ENCODE measurements at places on chromosomes 11 and 22.

DNA sequence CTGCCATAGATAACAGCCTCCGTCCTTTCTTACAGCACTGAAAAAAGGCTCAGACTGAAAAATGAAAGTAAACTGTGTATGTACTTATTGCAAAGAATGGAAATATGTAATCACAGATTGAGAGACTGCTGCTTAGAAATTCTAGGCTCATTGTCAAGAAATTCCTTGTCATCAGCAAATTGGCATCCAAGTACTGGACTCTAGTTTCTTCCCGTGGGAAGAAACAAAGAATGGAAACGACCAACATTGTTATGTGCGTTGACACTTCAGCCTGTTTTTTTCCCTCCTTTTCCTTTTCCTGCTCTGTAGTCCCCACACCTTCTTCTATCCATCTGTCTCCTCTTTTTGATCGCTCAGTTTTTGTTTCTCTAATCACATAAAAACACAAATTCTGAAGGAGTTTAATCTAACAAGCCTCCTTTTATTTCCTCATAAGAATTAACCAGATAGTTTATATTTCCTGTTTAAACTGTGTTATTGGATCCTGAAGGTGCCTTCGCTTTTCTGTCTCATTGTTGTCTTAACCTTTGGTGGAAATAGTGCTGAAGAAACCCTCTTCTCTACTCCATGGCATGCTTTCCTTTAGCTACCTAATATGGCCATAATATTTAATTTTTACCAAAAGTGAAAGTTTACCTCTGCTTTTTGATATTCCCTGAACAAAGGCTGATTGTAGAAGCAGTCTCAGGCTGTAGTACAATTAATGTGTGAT is 20.0 kb upstream of the CASP12 start:
- no peak for DNase-seq

DNA sequence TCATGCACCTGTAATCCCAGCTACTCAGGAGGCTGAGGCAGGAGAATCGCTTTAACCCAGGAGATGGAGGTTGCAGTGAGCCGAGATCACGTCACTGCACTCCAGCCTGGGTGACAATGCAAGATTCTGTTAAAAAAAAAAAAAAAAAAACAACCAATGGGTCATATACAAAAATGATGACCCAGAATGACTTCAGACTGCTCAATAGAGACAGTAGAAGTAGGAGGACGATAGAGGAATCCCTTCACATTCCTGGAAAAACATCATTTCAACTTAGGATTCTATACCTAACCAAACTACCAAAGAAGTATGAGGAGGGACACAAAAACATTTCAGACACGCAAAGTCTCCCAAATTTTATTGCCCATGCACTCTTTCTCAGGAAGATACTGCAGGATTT is 14.1 kb upstream of the CBX7 start:
- no peak for DNase-seq

GRCh38 chr22:45208993-45209838 is 31.5 kb downstream of the KIAA0930 start:
- peak; percentile 13 for DNase-seq

GRCh38 chr11:130023204-130023603 is 20.6 kb upstream of the PRDM10 start:
- no peak for DNase-seq

DNA sequence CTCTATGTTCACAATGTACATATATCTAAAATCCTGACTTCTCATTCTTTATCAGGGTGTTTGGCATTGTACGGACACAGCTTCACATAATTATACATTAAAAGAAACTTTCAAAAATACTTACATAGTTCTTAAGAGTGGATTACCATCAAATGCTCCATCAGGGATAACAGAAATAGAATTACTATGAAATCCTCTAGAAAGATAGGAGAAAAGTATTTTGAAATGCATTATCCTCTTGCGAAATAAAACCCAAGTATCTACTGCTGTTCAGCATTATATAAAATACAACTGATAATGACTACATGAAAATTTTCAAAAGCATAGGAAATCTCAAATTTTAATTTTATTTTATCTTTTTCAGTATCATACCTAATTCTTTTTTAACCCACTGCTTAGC is 17.8 kb upstream of the CCDC34 start:
- DNase-seq = no peak

- DNase-seq = no peak
These were observed 22.3 kb downstream of the NTM start for GRCh38 chr11:131392528-131393255.

GRCh38 chr11:26333906-26334305 is 2.0 kb downstream of the ANO3 start:
- no peak for DNase-seq

GRCh38 chr11:69385832-69386427 is 92.0 kb downstream of the MYEOV start:
- DNase-seq = no peak

- DNase-seq = no peak
These were observed 137.5 kb downstream of the FAM76B start for GRCh38 chr11:95652002-95652472.

- DNase-seq = no peak
These were observed 43.0 kb upstream of the TOP3B start for GRCh38 chr22:22025320-22026156.

- DNase-seq = no peak
These were observed 21.4 kb downstream of the XRCC6 start for GRCh38 chr22:41642331-41643110.

DNA sequence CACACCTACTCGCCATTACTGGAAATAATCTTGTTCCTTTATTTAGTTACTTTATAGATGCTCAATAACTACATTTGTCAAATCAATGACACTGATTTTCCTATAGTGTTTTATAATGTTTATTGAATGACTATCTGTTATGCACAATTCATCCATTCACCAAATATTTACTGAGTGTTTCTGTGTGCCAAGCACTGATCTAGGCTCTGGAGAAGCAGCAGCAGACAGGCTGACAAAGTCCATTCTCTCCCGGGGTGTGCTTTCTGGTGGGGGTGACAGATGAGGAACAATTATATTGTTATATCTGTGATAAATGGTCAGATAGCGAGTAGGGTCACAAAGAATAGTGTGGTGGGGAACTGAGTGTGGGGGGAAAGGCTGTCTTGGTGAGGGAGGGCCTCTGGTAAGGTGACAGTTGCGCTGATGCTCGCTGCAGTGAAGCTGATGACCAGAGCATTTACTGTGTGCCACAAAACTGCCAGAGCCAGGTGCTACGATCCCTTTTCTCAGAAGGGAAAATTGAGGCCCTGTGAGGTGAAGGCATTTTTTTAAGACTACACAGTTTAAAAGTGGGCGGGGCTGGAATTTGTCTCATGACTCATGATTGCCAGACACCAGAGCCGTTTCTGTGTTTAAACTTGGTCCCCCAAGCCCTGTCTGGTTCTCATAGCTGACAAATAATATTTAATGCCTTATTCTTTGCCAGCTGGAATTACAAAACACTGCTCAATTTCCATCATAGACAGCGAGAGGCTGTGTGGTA is 10.2 kb downstream of the PACS1 start:
- DNase-seq = no peak

- no peak for DNase-seq
These were observed 82.9 kb downstream of the MIAT start for GRCh38 chr22:26740253-26740652.

All from stimulated activated CD8-positive, alpha-beta memory T cell treated with anti-CD3 and anti-CD28 coated beads, Interleukin-7, amount 100 ng/mL, for 24 hours (primary cell).